HTR-8/SVneo (cell line): ENCODE measurements at places on chromosomes 2 and 18.

GRCh38 chr18:33838054-33838453 is 260.0 kb downstream of the ASXL3 start:
- DNase-seq: no peak

DNA sequence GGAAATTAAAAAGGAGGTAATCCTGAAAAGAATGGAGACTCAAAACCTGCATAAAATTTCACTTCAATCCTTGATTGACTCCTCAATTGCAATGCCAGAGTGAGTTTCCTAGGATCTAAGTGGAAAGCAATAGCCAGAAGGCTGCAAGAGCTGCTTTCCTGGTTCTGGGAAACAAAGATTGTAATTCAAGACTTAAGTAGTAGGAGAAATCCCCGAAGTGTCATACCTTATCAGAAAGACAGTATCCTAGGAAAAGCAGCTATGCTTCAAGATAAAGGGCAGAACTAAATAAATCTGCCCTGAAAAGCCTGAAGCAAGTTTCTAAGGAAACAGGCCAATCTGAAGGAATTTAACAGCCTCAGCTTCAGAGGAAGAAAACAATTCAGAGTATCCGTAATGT is 390.2 kb downstream of the DSC3 start:
- no peak for DNase-seq

GRCh38 chr2:181430406-181431118 is 26.6 kb upstream of the ITGA4 start:
- no peak for DNase-seq

- no peak for DNase-seq
Measured at GRCh38 chr2:179606141-179606540, 255.3 kb downstream of the ZNF385B start.

- DNase-seq: no peak
Measured at GRCh38 chr2:23947350-23947749, 7.1 kb downstream of the UBXN2A start.

GRCh38 chr18:13227910-13228309 is 9.3 kb downstream of the LDLRAD4 start:
- no peak for DNase-seq

GRCh38 chr18:28816155-28816554 is 639.2 kb upstream of the CDH2 start:
- DNase-seq: no peak

DNA sequence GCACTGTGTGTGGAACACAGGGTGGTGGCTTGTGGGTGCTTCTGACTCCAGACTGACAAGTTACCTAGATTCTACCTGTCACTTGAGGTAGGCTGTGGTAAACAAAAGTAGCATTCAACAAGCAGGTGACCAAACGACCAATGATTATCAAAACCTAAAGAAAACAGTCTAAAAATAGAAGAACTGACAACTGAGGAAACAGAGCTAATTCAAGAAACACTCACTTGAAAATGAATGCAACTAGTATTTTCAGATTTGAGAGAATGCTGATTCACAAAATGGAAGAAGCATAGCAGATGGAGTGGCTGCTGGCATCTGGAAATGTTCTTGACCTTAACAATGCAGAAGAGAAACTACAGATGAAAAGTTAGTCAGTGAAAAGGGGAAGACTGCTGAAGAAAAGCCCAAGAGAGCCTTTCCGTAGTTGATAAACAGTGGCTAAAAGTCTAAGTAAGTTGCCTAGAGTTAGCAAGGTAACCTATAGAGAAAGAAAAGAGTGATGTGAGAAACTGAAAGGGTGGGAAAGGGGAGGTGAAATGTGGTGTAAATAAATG is 170.4 kb downstream of the NCK2 start:
- DNase-seq: no peak

DNA sequence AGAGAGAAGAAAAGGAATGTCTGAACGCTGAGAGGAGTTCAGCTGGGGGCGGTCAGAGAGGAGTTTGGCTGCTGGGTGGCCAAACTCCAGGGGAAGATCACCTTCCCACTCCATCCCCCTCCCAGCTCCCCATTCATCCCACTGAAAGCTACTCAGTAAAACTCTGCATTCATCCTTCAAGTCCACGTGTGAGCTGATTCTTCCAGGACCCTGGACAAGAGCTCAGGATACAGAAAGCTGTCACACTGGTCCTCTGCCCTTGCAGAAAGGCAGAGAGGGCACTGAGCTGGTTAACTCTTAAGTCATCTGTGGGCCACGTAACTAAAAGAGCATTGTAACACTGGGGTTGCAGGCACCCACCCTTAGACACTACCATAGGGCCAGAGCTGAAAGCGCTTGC is 132.1 kb upstream of the ARL4C start:
- DNase-seq: no peak

DNA sequence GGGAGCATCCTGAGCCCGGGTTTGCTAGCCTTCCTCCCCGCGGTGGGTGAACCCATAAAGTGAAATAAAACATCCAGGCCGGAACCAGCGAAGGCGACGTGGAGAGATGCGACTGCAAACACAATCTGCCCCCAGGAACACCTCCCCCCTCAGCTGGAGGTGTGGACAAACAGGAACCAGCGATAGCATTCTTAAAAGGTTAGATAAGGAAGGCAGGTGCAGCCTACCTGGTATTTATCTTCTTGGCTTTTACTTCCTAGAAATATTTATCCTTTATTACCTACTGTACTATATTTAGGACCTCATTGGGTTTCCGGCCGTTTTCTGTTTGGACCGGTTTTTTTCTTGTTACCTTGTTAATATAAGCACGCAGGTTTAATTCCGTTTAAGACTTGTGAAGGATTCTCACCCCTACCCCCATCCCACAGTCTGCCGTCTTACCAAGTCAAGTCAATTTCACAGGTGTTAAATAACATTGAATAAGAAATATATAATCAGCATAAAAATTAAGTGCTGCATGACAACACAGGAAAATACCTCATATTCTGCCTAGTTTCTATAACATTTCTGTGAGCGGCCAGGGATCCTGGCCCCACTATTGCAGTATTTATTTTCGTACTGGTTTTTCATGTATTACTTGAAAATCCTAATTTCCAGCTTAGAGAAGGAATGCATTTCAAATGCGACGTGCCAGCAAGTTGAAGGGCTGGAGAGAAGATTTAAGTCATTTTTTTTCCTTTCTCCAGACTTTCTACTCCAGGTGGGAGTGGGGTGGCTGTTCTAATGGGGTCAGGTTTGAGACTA is 224.0 kb upstream of the ID2 start:
- DNase-seq: no peak

DNA sequence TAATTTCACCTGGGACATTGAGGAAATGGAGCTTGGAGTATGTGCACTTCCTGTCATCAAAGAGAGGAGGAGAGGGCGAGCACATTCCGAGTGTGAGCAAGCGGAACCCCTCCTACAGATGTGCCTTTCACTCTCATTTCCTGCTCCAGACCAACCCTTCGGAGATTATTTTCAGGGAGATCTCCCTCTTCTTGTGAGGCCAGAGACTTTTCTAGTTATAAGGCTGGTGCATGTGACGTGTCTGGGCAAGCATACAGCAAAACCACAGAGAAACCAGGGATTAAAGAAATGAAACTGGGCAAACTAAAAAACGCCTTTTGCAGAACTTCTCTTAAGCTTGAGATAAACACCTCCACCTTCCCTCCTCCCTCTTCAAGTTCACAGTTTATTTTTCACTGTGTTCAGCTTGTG is 409.2 kb upstream of the TCF4 start:
- DNase-seq: no peak

DNA sequence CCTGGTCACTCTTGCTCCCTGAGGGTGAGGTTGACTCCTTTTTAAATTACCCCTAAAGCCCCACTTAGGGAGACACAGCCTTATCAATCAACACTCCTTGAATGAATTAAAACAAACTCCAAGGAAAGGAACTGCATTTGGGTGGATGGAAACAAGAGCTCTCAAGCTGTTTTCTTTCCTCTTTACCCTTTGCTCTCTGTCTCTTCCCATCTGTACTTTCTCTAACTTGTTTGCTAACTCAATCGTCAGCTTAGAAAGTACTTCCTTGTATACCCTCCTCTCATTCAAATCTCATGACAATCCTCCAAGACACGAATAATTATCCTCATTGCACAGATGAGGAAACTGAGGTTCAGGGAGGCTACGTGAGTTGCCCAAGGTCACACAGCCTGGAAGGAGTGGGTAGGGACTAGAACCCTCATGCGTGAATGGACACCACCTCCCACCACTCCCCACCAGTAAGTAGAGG is 32.7 kb downstream of the ZFP36L2 start:
- DNase-seq: no peak

DNA sequence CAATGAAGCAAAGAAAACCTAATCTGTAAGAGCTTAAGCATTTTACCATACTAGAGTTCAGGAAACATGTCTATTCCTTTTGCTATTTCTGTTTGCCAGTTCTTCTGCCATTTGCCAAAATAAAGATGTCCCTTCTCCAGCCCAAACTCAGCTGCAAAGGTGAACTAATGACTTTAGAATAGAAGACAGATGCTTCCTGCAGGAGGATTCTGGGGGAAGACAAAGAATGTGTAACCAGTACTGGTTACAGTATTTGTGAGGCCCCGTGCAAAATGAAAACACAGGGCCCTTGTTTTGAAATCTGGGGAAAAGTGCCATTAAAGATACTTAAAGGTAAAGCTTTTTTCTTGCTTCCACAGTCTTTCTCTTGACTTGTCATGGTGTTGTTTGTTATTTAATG is 34.3 kb upstream of the MTX2 start:
- no peak for DNase-seq
